ENCODE measurements at places on chromosomes 16 and 17. TPM values are rescaled to one million over a fixed set of nuclear protein-coding genes. Genes with fewer than 3 reads are reported as not detected.

The MAPT gene
- total RNA-seq: 76.6 TPM

The ZNF48 gene
- 39.9 TPM for total RNA-seq

The TBC1D3K gene
- total RNA-seq: not detected

The PRR15L gene
- not detected for total RNA-seq

The C17orf50 gene
- total RNA-seq: 0.41 TPM

The ACE gene
- 4.5 TPM for total RNA-seq

The KCNJ12 gene
- total RNA-seq: 0.82 TPM

The OR1F1 gene
- 0.41 TPM for total RNA-seq

The MYCBPAP gene
- total RNA-seq: 0.82 TPM

All from frontal cortex (tissue), 4 donors.